ENCODE measurements at places on chromosomes 7 and 10.

DNA sequence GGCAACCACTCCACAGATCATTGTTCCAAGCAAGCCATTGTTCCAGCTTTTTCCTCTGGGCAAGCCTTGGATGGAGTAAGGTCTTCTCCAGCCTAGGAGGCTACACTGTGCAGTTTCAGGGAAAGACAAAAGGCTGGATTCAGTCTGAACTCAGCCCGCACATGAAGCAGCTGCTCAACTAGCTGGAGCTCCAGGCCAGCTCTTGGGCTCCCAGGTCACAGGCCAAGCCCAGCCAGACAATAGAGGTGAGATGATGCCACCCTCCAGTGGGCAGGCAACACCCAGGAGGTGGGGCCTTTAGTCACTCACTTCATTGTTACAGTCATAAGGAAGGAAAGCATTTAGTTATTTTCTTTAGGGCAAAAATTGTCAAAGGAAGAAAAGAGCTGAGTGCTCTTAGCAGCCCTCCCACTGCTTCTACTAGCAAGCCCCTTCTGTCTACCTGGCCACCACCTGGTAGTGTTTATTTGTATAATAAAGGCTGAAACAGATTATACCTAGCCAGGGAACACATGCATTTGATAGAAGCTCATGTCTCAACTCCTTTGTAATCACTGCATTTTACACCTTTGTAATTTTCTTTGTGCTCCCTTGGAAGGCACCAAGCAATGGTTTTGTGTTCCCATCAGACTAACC, 253.4 kb downstream of the WDR11 start:
- DNase-seq = no peak

- no peak for DNase-seq
These were observed 45.7 kb downstream of the POLR3A start for GRCh38 chr10:77983384-77984341.

GRCh38 chr10:84499846-84500245, 171.5 kb downstream of the CCSER2 start:
- DNase-seq = no peak

DNA sequence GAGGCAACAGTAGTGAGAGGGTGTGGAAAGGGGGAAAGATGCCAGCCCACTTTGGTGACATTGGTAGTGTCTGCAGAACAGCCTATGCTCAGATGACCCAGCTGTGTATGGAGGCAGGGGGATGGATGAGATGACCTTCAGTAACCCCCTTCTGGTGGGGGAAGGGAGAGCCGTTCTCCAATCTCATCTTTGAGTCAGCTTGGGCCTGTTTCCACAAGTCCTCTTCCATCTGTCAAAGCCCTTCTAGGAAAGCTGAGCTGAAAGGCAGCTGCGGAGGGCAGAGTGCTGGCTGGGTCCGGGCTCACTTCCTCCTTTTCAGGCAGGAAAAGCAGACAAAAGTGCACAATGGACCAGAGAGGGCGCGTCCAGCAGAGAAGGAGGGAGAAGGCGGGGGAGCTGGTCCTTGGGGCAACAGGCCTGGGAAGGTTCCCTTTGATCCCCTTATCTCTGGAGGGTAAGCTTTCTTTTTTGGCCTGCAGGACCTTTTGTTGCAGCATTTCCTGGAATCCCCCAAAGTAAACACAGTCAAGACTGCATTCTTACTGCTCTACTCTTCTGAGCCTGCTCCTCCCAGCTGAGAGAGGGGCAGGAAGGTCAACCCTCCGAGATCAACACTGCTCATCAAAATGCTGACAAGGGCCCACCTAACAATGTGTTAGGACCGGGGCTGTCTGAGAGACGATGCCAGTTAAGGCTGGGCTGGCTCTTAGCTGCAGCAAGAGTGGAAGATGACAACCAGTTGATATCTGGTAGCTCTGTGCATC, 1.2 kb upstream of the LRMDA start:
- peak; percentile 5 for DNase-seq

DNA sequence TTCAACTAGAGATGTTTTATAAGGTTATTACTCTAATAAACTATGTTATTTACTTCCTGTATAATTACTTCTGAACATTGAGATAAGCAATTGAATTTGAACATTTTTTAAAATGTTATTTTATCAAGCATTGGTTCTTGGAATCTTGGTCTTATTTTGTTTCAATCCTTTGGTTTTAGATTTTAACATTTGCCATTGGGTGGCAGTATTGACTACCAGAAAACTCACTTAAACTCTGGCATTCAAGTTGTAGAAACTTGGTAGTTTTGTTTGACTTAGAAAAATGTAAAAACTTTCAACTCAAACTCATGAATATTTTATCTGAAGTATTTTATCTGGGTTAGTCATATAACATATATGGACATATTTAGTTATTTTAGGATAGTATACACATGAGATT, 48.1 kb downstream of the ATRNL1 start:
- no peak for DNase-seq

DNA sequence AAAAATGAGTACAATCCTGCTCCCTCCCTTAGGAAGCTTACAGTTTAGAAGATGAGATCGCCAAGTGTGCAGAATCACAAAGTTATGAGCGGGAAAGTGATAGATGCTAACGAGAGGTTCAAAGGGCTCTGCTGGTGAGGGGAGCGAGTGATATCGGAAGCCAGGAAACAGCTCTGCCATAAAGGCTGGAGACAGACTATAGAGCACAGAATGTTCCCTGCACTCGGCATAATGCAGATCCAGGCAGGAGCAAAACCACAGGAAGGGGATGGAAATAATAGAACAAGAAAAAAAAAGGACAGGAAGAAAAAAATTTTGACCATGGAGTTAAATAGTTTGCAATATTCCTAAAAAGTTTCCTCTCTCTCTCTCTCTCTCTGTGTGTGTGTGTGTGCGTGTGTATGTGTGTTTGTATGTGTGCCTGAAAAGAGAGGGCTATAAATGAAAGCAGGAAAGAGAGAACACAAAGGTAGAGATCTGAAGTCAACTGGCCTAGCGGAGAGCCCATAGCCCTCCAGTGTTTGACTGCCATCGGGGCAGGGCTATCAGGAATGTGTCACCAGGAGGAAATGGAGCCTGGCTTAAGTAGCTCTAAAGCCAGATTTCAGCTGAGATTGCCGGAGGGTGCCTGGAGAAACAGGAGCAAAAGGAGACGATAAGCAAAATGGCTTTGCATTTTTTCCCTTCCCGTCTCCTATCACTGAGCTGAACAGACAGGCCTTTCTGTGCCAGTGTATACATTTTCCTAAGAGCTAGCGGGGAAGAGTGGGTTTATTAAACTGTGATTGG, 175.8 kb upstream of the LYZL1 start:
- no peak for DNase-seq

DNA sequence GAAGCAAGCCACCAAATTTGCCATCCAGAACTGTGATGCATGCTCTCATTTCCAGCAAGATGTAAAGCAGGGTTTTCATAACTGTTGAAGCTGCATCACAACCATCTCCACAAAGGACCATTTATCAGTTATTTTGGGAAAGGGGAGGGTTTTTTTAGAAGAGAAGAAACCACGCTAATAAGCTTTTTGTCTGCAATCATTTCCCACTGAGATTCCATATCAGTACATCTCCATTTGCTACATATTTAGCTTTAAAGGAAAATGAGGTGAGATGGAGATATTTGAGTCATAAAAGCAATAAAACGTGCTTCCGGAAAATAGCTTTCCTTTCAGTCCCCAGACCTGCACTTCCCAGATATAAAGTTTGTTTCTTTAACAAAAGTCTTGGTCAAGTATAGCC, 258.2 kb downstream of the FRMD4A start:
- DNase-seq = no peak

DNA sequence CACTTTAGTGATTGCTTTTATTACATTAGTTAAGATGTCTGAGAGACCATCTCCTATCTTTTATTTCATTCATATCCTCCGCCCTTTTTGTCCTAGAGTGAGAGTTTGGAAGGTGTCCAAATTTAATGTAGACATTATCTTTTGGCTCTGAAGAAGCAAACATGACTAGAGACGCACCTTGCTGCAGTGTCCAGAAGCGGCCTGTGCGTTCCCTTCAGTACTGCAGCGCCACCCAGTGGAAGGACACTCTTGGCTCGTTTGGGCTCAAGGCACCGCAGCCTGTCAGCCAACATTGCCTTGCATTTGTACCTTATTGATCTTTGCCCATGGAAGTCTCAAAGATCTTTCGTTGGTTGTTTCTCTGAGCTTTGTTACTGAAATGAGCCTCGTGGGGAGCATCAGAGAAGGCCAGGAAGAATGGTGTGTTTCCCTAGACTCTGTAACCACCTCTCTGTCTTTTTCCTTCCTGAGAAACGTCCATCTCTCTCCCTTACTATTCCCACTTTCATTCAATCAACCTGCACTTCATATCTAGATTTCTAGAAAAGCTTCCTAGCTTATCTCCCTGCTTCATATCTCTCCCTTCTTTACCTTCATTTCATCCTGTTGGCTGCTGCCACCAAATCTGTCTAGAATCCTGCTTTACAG, 10.4 kb upstream of the CLCN1 start:
- DNase-seq = peak; percentile 40

DNA sequence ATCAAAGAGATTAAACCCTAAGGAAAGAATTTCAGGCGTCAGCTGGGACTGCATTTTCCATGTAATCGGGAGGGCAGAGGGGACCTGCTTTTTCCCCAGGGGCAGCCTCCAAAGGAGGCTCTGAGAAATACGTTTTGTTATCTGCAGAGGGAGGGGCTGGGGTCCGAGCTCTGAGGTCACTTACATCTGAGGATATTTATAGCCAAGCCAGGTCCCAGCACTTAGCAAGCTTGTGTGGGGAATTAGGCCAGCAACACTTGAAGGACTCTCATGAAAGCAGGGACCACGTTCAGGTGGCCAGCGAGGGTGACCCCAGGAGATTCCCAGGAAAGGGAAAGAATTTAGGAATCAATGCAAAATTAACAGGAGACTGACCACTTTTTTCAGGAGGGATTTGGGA, 20.6 kb upstream of the GDI2 start:
- DNase-seq = peak; percentile 2

- DNase-seq = no peak
These were observed 837.8 kb upstream of the LRRN3 start for GRCh38 chr7:110253093-110253492.

GRCh38 chr7:149735181-149735602, 38.2 kb downstream of the ZNF467 start:
- DNase-seq = no peak

- DNase-seq = no peak
These were observed 113.0 kb downstream of the ADCY1 start for GRCh38 chr7:45687185-45687560.

GRCh38 chr7:5679813-5680473, 101.5 kb downstream of the RNF216 start:
- DNase-seq = no peak

DNA sequence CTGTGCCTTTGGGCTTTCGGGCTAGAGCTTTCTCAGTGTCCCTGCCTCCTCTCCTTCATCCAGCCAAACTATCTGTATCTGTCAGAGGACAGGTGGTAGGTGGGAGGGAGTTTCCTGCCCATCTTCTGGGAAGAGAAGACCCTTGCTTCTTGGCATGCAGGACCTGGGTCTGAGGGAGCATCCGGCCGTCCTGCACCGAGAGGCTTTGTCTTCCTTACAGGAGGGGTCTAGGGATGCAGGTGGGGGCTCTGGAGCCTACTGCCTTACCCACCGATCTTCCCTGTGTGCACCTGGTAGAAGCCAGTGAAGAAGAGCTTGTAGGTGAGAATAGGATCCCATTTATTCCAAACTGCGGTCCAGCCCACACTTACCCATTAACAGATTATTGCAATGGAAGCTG, 5.8 kb upstream of the KLF6 start:
- no peak for DNase-seq

DNA sequence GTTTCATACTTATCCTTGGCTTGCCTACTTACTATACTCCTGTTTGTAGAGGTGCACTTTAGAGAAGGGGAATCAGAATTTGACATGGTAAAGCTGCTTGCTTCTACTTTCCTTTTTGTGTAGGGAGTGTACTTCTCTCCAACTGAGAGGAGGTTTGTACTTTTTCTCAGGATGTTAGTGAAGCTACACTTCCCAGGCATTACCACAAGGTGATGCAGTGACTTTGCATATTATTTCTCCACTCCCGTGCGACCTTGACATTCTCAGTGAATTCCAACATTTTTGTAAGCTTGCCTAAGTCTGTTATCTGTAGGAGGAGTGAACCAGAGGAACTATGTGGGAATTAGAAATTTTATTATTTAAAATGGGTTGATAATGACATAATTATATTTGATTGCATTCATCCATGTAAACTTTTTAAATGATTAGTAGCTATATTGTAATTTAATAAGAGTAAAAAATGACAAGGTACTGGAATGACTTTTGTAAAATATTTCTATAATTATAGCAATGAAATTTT, 5.2 kb downstream of the TAX1BP1 start:
- peak; percentile 42 for DNase-seq

DNA sequence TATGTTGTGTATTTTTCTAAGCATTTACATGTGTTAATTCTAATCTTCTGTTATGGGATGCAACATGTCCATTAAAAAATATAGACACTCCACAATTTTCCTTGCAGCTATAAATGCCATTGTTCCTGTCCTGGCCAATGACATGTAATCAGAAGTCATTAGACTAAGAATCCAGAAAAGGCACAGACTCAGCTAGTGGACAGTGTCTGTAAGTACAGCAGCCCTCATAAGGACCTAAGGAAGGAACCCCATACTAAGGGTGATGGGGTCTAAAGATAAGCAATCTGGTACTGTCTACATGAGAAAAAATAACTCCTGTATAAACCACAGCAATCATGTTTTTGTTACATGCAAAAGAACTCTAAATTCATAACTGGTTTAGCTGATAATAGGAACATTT, 115.9 kb downstream of the GPR85 start:
- no peak for DNase-seq

GRCh38 chr7:52925332-52925731, 110.1 kb upstream of the POM121L12 start:
- DNase-seq = no peak

GRCh38 chr7:20491284-20491683, 124.2 kb upstream of the ABCB5 start:
- no peak for DNase-seq

DNA sequence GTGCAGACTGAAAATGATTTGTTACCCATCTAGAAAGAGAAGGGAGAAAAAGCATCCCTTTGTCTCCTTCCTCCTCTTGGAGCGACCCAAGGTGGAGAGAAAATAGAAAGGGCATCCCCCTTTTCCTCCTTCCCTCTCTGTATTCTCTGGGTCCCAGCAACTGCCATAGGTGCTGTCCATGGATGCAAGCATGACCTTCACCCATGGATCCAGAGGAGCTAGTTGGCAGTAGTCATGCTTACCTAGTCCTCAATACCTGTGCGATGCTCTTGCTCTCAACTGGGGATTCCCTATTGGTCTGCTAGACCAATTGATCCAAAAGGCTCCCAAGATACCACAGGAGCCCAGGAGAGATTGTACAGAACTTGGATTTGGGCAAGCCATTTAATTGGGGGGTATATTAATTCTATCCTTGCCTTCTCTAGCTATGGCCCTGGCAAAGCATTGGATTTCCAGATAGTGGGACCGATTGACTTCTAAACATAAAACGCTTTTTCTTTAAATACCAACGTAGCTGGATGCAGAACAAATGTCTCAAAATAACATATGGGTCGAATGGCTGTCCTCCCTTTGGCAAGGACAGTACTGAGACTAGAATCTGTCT, 547.8 kb upstream of the IGFBP3 start:
- DNase-seq = peak; percentile 43

DNA sequence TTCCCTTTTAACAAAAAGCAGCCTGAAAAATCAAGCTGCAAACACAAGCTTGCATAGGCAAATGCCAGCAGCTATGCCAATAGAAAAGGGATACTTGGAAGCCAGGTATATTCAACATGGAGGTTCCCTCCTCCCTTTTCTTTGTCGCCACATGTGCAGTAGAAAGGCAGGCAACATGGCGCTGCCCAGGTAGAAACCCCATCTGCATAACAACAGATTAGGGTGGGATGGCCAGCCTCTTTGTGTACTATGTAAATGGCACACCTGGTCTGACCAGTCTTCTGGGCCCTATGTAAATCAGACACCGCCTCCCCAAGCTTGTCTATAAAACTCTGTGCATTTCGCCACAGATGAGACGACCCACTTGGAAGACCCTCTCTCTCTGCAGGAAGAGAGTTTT, 58.1 kb downstream of the CCDC3 start:
- no peak for DNase-seq

Data from RPMI8226 (cell line).